ENCODE measurements at places on chromosomes 2 and 18.

DNA sequence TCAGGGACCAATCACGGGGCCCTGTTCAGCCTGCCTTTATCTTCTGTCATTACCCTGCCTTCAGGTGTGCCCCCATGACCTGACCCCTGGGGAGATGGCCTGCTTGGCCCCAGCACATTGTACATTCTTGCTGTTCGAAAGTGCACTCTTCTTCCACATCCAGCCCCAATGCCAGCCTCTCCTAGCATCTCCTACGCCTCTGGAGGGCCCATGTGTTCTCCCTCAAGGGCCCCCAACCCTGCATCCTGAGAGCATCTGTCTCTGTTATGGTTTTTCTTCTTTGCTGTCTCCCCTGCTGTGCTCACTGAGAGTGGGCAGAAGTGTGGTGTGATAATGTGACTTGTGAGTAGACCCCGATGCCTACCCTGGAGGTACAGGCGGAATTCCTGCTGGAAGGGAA is 41.5 kb upstream of the OTOS start:
- no peak for DNase-seq

- no peak for DNase-seq
Observed at GRCh38 chr2:45397292-45397691, 213.8 kb downstream of the SRBD1 start.

DNA sequence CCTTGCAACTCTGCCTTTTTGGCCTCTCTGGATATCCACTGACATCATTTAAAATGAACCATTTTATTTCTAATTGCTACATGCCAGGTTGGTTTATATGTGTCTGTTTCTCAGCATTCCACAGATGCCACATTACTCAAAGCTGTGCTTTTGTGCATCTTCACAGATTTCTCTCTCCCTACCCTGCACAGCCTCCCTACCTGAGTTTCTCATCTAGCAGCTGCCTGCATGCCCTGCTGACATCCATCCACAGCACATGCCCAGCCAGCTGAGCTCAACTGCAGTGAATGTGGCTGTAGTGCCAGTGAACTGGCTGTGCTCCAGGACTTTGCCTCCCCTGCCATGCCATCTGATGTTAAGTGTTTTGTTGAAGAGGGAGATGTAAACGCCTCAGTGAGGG is 44.5 kb downstream of the PKP4 start:
- no peak for DNase-seq

- DNase-seq: no peak
Observed at GRCh38 chr2:240255811-240256703, 115.6 kb upstream of the OTOS start.

GRCh38 chr2:201807452-201807999 is 1.2 kb downstream of the CDK15 start:
- no peak for DNase-seq

DNA sequence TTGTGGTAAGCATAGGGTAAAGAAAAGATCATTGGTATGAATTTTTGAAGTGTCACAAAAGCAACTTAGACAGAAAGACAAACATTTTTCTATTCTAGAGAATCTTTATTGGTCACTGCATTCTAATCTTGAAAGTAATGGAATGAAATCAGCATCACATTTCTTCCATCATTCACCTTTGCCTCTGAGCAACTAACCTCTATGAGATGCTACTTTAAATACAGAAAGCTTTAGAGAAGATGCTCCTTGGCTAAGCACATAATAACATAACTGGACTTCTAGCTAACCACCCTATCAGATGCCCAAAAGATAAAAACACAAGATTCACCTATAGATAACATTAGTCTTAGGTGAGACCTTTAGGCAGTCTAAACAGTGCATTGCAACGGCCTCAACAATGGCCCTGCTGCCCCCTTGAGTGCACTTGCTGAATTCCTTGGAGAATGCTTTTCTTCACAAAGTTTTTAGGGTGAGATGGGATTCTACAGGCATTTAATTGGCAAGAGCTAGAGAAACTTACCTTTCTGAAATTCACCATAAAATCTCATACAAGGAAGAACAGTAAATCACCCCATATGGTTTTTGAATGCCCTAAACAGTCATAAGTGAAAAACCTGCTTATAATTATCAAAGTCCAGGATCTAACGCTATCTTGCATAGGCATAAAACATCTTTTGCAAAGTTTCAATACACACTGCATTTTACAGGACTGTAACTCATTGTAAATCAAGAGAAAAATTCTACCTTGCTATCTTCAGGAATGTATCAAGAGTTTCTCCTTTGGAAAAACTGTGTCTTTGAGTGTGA is 791.3 kb upstream of the CHAC2 start:
- no peak for DNase-seq

GRCh38 chr2:174717916-174718315 is 46.4 kb downstream of the CHRNA1 start:
- no peak for DNase-seq

- DNase-seq: peak; percentile 72
Observed at GRCh38 chr18:44826418-44827259, 146.0 kb downstream of the SETBP1 start.

DNA sequence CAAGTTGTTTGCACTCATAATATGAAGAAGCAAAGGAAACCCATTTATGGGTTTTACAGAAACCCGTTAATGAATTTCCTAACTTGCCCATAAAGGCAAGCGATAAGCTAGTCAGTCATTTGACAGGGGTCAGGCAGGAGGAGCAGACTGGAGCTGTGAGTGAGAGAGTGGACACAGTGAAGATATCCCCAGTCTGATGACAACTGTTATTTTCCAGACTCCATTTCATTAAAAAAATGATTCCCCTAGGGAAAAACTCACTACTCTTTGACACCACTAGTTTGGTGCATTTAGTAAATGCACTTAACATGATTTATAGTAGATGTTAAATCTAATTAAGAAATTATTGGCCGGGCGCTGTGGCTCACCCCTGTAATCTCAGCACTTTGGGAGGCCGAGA is 80.8 kb downstream of the TGIF1 start:
- DNase-seq: no peak

GRCh38 chr2:119223521-119224390 is at the start of gene STEAP3:
Gene STEAP3 (plus strand): TSS chr2:119223834. CDS start chr2:119231013, 7,179 bp downstream.
- no peak for DNase-seq

GRCh38 chr2:227860221-227860641 is 11.2 kb upstream of the DAW1 start:
- DNase-seq: no peak

- no peak for DNase-seq
Observed at GRCh38 chr2:58475756-58476155, 234.6 kb upstream of the FANCL start.

- peak; percentile 87 for DNase-seq
Observed at GRCh38 chr2:237744613-237745249, 53.8 kb upstream of the RBM44 start.

DNA sequence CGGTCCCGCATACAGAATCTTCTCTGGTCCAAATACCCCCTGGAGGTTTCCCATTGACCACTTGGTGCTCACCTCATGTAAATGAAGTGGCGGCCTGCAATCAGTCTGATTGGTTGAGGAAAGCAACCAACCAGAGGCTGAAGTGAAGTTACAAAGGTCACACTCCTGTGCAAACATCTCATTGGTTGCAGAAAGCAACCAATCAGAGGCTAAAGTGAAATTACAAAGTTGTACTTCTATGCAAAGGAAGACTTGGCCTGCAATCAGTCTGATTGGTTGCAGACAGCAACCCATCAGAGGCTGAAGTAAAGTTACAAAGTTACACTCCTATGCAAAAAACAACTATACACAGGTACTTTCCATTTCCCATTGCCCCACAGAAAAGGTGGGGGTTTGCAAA is 2.5 kb upstream of the SP100 start:
- no peak for DNase-seq

DNA sequence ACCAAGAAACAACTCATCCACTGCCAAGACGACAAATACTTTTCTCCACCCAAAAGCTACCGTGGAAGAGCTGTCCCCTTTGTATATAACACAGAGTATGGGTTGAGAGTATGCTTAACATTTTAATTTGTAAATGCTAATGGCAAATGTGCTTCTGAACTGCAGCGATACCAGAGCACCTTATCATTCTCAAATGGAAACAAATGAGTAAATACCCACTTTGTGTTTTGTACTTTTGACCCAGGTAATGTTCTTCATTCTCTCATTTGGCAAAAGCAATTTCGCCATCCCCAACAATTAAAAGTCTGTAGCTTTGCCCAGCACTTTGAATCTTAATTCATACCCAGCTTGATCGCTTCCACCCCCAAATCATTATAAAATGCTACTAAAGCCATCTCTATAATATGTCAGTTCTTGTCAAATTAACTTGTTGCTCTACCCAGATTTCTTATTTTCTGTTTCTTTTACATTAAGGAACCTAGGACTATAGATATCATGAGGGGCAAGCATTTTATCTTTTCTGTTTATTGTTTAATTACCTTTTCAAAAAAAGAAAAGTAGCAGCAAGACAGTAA is 6.2 kb upstream of the POU3F3 start:
- no peak for DNase-seq

GRCh38 chr2:45889053-45889452 is 237.6 kb downstream of the PRKCE start:
- no peak for DNase-seq

DNA sequence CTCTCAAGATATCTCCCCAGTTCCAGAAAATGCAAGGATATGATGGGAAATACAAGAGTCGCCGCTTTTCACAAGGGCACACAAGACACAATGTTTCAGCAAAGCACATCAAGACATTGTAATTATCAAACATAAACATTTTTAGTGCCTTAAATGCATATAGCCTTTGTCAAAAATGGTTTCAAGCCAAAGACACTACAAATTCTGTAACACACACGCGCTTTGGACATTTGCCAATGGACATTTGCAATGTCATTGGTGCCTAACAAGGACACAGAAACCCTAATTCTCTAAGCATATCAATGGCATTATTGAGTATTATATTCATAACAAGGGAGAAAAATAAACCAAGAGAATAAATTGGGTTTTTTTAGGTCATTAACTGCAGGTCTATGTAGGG is 16.1 kb downstream of the ADD2 start:
- no peak for DNase-seq

- DNase-seq: no peak
Observed at GRCh38 chr18:5943514-5943913, 48.2 kb upstream of the TMEM200C start.

Measured in left forelimb (tissue), 1 donor.